ENCODE measurements at places on chromosomes 12 and 14. TPM values are rescaled to one million over a fixed set of nuclear protein-coding genes. Genes with fewer than 3 reads are reported as not detected.

- no peak overlapping the region for H3K27ac ChIP-seq
- no peak overlapping the region for H3K4me3 ChIP-seq
- no peak for DNase-seq
Measured at GRCh38 chr14:30638926-30639325, 16.8 kb downstream of the SCFD1 start.

DNA sequence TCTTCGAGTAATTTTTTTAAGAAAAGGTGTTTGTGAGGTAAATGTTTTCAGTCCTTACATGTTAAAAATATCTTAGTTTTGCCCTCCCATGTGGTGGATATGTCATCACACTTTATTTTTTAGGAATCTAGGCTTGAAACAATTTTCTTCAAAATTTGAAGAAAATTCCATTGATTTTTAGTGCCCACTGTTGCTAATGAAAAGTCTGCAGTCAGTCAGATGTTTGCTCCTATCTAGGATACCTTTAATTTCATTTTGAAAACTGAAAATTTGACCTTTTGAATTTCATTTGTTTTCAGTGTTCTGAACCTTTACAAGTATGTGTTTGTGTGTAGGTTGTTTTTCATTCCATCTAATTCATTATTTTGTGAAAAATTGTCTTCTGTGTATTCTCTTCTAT, 105.4 kb downstream of the LRRK2 start:
- no peak for DNase-seq
- no peaks in the 10 kb centered on the region for H3K4me1 ChIP-seq
- H3K27me3 ChIP-seq: no peaks in the 10 kb centered on the region
- H3K27ac ChIP-seq: no peak overlapping the region
- H3K36me3 ChIP-seq: no peaks in the 10 kb centered on the region

DNA sequence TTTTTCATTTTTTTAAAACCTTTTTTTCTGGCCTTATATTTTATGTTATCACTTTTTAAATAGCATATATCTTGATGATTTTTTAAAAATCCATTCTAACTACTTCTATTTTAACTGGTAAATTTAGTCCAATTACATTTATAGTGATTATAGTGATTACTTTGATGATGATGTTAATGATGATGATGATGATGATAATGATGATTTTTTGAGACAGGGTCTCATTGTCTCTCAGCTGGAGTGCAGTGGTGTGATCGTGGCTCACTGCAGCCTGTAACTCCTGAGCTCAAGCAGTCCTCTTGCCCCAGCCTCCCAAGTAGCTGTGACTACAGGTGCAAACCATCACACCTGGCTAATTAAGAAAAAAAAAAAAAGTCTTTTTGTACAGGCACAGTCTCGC, 27.1 kb downstream of the BRMS1L start:
- no peaks in the 10 kb centered on the region for H3K27me3 ChIP-seq
- peaks cover 10% of the 10 kb centered on the region for H3K36me3 ChIP-seq
- DNase-seq: no peak
- no peak overlapping the region for H3K4me3 ChIP-seq

DNA sequence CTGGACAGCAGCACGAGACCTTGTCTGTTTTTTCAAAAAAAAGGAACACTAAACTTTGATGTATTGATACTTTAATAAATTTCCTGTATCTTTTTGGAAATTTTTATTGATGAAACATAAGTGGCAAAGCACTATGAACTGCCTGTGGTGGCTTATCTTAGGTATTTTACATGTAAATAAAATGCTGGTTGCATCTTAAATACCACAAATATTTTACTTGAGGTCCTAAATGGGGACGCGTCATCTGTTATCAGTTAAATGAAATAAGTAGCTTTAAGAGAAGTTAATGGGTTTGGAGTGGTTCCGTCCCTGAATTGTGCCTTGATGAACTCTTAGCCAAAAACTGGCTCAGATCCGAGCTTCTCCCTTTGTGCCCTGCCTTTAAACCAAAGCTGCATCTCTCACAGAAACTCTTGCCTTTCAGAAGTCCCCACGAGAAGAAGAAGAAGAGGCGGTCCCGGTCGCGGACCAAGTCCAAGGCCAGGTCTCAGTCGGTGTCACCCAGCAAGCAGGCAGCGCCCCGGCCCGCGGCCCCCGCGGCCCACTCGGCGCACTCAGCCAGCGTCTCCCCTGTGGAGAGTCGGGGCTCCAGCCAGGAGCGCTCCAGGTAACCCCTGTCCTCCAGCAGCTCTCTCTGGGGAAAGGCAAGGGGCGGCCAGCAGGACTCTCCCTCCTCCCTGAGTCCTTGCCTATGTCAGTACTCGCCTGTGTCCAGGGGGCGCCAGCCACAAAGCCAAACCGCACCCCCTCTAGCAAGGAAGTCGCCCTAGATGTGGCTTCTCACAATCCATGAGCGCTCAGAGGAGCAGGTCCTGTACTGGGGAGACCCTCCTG, 31.2 kb upstream of the MMP17 start:
- H3K27ac ChIP-seq: no peak overlapping the region
- DNase-seq: no peak
- H3K27me3 ChIP-seq: no peaks in the 10 kb centered on the region
- H3K4me1 ChIP-seq: no peaks in the 10 kb centered on the region
- no peak overlapping the region for H3K4me3 ChIP-seq
- H3K36me3 ChIP-seq: peaks cover 71% of the 10 kb centered on the region

GRCh38 chr12:120239776-120240494, 25.6 kb downstream of the PXN start:
- H3K27me3 ChIP-seq: no peaks in the 10 kb centered on the region
- no peak for DNase-seq
- H3K4me1 ChIP-seq: peaks cover 95% of the 10 kb centered on the region
- peaks cover 33% of the 10 kb centered on the region for H3K36me3 ChIP-seq
- H3K4me3 ChIP-seq: no peak overlapping the region

GRCh38 chr12:19620222-19620621, 180.9 kb downstream of the AEBP2 start:
- no peaks in the 10 kb centered on the region for H3K27me3 ChIP-seq
- no peaks in the 10 kb centered on the region for H3K36me3 ChIP-seq
- no peak for DNase-seq
- H3K27ac ChIP-seq: no peak overlapping the region

DNA sequence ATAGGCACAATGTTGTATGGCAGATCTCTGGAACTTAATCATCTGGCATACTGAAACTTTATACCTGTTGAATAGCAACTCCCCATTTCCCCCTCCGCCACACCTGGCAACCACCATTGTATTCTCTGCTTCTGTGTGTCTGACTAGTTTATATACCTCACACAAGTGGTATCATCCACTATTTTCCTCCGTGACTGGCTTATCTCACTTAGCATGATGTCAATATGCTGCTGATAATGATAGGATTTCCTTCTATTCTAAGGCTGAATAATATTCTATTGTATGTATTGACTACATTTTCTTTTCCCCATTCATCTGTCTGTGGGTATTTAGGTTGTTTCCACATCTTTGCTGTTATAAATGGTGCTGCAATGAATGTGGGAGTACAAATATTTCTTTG, 21.5 kb downstream of the BRMS1L start:
- H3K36me3 ChIP-seq: peaks cover 18% of the 10 kb centered on the region
- H3K4me3 ChIP-seq: no peak overlapping the region
- no peaks in the 10 kb centered on the region for H3K27me3 ChIP-seq
- H3K27ac ChIP-seq: no peak overlapping the region
- no peak for DNase-seq

DNA sequence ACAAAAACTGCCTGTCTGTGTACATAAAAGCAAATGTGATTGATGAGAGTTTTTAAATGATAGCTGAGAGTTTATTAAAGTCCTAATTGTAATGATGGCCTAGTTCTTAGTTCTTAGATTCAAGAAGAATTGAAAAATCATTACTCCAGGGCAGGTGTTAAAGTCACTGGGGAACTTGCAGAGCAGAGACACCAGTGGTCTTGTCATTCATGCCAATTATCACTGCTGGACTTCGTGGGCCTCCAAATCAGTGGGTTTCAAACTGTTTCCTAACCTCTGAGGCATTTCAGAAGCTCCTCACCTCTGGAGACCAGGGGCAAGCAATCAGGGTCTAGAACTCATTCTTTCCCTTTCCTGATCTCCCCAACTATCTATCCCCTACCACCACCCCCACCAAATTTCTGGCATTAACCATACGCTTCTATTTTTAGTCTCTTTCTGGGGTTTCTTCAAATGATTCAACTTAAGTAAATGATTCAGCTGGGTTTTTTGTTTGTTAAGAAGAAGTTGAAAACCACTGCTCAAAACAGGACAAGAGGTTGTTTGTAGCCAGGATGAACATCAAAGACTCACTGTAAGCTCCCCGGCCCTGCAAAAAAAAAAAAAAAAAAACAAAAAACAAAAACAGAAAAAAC, 80.1 kb downstream of the CEP83 start:
- H3K4me1 ChIP-seq: no peaks in the 10 kb centered on the region
- DNase-seq: no peak
- peaks cover 6% of the 10 kb centered on the region for H3K36me3 ChIP-seq
- H3K27ac ChIP-seq: no peak overlapping the region
- H3K4me3 ChIP-seq: no peak overlapping the region

DNA sequence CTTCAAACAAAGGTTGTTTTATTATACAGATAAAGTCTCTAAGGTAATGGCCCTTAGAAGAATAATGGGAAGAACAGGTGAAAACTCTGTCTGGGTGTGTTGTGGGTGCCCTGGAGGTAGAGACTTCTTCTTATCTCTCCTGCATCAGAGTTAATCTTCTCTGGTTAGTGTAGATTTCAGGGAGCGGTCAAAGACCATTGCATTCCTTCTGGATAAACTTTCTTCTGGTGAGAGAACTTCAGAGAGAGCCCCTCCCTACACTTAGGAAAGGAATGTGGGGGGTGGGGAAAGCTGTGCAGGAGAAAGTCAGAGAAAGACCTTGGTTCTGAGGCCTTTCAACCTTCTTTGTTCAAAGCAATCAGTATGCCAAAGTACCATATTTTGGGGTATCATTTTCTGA, 658.5 kb downstream of the DIO2 start:
- H3K27me3 ChIP-seq: no peaks in the 10 kb centered on the region
- H3K4me3 ChIP-seq: no peak overlapping the region
- H3K27ac ChIP-seq: no peak overlapping the region
- H3K36me3 ChIP-seq: no peaks in the 10 kb centered on the region
- DNase-seq: no peak

The CMKLR1 gene
- total RNA-seq: not detected

DNA sequence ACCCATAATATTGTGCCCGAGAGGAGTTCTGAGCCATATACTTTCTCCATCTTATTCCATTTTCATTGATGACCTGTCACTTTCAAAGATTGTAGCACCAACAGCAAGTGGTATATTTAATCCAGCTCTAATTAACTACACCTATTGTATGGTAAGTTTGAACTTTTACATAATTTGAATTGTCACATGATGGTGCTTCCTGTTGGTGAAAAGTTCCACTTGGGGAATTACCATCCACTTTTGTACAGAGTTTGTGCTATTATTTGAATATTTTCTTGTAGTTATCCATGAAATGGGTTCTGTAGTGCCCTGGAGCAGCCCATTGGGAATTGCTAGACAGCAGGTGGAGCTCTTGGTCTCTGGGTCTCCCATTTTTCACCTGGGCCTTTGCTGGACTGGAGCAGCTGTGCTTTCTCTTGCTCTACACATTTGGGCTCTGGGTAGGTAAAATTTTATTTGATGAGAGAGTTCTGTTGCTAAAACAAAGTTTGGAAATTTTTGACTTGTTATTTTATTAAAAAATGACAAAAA, 3.0 kb downstream of the SMCO3 start:
- no peak overlapping the region for H3K4me3 ChIP-seq
- no peaks in the 10 kb centered on the region for H3K27me3 ChIP-seq
- DNase-seq: no peak
- no peak overlapping the region for H3K27ac ChIP-seq
- no peaks in the 10 kb centered on the region for H3K4me1 ChIP-seq
- H3K36me3 ChIP-seq: no peaks in the 10 kb centered on the region

- DNase-seq: no peak
- no peak overlapping the region for H3K4me3 ChIP-seq
- no peaks in the 10 kb centered on the region for H3K36me3 ChIP-seq
- H3K27me3 ChIP-seq: no peaks in the 10 kb centered on the region
- H3K27ac ChIP-seq: no peak overlapping the region
- no peaks in the 10 kb centered on the region for H3K4me1 ChIP-seq
Measured at GRCh38 chr14:99029145-99029915, 242.7 kb downstream of the BCL11B start.

- H3K4me3 ChIP-seq: no peak overlapping the region
- no peaks in the 10 kb centered on the region for H3K4me1 ChIP-seq
- H3K36me3 ChIP-seq: peaks cover 7% of the 10 kb centered on the region
Measured at GRCh38 chr14:21346532-21347135, 37.2 kb downstream of the SUPT16H start.
